ENCODE measurements at places on chromosomes 13 and 19.

- DNase-seq: no peak
Measured at GRCh38 chr13:106302011-106302410, 233.5 kb downstream of the EFNB2 start.

DNA sequence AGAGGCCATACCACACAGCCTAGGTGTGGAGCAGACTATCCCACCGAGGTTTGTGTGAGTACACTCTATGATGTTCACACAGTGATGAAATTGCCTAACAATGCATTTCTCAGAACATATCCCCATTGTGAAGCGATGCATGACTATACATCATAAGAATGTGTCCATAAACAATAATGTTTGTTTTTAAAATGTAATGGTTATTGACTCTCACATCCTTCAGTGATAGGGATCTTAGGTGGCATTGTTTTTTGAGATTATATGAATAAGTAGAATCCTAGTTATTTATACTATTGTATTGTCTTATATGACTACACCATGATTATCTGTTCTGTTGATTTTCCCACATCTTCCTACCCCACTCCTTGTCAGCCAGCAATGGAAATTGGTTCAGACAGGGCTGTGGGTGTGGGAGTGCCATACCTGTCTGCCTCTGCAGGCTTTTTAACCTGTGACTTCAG, 13.6 kb downstream of the CCNA1 start:
- DNase-seq: no peak

DNA sequence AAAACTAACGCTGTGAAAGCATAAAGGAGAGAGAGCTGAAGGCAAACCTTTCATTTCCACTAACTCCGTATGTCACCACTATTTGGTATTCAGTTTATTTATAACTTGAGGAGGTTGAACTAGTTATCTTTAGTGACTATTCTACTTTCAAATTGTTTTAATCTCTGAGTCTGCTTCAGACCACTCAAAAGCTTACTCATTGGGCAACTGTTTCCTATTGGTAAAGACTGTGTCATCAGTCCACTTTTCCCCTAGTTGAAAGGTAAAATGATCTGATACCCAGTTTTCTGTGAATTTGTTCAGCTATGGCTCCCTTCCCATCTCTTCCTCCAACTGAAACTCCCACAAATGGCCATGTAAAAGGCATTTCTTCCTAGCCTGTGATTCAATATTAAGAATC, 39.1 kb downstream of the TEX26 start:
- DNase-seq: no peak

DNA sequence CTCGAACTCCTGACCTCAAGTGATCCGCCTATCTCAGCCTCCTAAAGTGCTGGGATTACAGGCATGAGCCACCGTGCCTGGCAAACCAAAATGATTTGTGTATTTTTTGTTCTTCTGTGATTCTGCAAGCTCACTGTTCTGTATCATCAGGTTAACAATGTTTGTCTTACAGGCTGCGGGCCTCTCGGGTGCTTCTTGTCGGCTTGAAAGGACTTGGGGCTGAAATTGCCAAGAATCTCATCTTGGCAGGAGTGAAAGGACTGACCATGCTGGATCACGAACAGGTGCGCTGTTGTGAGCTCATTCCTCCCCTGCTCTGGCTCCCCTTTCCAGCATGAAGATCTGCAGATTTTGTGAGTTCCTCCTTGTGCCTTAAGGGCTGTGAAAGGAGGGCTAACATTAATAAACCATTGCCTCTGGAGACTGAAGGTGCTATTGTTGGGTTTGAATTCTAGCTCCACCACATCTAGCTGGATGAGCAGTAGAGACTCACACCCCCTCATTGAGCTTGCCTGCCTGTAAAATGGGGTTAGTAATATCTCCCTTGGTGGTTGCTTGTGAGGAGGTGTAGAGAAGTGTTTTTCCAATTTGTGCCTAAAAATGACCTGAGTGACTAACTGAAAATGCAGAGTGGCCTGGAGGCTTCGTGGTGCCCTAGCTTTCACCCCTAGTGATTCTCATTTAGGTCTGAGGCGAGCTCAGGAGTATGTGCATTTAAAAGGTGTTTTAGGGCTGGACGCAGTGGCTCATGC, 12.9 kb downstream of the SAE1 start:
- no peak for DNase-seq

DNA sequence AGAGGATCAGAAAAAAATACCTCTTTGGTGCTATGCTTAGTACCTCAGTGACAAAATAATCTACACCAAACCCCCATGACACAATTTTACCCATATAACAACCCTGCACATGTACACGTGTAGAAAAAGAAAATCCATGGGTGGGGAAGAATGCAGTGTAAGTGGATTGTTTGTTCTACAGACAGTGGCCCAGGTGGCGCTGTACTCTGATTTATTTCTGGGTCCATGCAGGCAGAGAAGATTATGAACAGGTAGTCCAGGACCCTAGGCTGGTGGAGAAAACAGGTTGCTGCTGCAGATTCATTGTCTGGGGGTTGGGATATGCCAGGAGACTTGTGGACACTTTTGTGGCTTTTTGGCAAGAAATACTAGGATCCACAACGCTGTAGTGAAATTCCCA, 9.1 kb downstream of the ZNF100 start:
- no peak for DNase-seq

DNA sequence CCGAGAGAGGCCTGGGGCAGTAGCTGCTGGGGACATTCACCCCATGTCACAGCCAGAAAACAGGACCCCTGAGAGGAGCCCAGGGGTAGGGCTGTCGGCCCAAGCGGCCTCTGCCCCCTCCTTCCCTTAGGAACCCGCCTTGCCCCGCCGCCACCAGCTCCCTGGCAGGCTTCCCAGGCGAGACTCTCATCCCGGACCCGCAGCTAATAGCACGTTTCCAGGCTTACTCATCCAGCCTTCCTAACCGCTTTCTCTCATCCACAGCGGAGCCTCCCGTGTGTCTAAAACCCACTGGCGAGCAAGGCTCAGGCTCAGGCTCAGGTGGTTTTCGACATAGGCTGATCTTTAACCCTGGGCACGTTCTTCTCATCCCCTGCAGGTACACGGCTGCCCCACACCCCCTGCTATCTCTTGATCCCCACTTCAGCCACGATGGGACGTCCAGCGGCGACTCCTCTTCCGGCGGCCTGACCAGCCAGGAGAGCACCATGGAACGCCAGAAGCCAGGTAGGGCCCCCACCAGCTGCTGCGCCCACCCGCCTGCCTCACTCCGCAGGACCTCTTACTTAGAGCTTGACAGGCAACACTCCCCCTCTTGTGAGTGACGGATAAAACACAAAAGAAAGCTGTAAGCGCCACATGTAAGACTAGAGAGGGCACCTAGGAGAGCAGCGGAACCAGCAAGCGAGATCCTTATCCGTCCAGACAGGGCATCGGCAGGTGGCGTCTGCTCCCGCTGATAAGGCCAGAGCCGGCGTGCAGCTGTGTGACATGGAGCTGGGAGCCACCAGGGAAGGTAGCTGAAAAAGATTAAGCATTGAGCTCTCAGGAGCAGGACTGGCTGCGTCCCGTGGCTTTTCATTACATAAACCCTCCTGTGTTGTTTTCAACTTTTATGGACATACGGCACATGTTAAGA, 71.3 kb downstream of the DPF1 start:
- no peak for DNase-seq

- DNase-seq: no peak
Measured at GRCh38 chr13:87235621-87236020, 435.6 kb upstream of the SLITRK5 start.

GRCh38 chr19:16454351-16454918, 17.3 kb downstream of the EPS15L1 start:
- DNase-seq: no peak

- no peak for DNase-seq
Measured at GRCh38 chr13:21730186-21730880, 59.5 kb downstream of the FGF9 start.

- no peak for DNase-seq
Measured at GRCh38 chr19:55472463-55472862, 4.0 kb upstream of the ZNF628 start.

DNA sequence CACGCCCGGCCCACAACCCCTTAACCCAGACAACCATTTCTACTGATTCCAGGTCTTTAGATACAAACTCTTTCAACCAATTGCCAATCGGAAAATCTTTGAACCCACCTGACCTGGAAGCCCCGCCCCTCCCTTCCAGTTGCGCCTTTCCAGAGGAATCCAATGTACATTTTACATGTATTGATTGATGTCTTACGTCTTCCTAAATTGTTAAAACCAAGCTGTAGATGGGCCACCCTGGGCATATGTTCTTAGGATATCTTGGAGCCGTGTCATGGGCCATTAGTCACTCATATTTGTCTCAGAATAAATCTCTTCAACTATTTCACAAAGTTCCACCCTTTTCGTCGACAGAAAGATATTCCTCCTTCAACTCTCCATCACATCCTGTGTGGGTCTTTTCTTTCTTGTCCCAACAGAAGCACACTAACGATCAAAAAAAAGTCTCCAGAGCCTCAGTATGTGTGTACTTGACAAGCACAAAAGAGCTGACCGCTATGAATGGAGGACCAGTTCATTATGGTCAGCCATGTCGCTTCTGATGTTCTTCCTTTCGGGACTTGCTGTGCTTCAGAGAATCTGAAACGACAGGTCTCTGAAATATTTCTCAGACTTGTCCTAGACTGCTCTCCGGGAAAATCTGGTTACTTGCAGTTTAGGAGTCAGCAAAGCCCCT, 601 bp upstream of the ZNF749 start:
- DNase-seq: no peak

- DNase-seq: no peak
Measured at GRCh38 chr19:5971714-5972354, 6.1 kb downstream of the RANBP3 start.
